ENCODE measurements at places on chromosomes 4 and X. TPM values are rescaled to one million over a fixed set of nuclear protein-coding genes. Genes with fewer than 3 reads are reported as not detected.
A peak's percentile ranks its signal among the peaks of the same experiment; 100 is the strongest.

DNA sequence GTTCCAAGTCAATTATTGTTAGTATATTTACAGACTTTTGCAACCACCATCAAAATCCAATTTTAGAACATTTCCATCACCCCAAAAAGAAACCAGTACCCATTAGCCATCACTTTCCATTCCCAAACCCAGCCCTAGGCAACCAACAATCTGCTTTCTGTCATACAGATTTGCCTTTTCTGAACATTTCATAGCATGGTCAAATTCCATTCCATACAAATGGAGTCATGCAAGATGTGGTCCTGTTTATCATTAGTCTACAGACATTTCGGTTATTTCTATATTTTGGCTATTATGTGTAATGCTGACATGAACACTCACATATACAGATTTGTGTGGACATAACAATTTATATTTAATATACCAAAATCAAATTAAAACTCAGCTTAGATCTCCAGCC is 508.7 kb downstream of the ZNF674 start:
- DNase-seq = no peak

GRCh38 chrX:13864264-13864663 is 47.4 kb upstream of the GPM6B start:
- DNase-seq = no peak

DNA sequence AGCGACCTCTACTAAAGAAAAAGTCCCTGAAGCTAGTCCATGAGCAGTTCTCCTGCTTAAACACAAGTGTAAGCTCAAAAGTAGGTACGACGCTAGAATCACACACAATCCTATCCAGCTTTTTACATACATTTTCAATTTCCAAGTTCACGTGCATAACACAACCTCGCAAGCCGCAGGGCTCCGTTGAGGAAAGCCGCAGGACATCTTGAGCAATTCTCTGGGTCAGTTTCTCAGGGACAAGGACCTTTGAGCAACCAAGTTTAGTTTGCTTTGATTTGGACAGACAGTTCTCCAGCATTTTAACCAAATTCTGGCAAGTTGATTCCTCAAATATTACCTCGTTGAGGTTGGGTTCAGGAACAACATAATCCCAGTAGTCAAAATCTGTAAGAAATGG is 2.5 kb downstream of the DDIT4L start:
- DNase-seq = no peak

DNA sequence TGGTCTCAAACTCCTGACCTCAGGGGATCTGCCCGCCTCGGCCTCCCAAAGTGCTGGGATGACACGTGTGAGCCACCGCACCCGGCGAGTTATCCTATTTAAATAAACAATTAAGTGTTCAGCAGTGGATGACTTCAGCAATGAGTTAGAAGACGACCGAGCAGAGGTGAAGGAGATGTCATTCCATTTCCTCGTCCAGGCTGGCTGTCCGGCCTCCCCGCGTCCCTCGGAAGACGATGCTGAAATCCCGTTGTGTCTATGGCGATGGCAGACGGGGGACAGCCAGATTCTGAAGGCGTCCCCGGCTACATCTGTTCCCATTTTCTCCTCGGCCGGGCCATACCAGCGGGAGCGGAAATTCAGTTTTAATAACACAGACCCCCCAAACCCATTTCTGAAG is 209.8 kb downstream of the CRLF2 start:
- DNase-seq = no peak

DNA sequence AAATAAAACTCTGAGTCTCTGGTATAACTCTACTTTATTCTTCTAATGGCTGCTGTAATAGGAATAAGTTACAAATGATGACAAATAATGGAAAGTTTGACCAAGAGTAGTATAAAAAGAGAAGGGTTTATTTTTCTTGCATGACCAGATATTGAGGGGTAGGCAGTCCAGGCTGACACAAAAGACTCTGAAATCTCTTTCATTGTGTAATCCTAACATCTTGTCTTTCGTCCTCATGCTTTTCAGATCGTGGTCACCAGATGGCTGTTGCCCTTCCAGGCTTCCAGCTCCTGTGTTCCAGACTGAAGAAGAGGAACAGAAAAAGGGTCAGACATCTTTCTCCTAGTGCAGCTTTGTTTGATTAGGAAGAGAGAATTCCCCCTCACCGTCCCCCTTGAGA is 176.9 kb upstream of the GK2 start:
- DNase-seq = peak; percentile 6

DNA sequence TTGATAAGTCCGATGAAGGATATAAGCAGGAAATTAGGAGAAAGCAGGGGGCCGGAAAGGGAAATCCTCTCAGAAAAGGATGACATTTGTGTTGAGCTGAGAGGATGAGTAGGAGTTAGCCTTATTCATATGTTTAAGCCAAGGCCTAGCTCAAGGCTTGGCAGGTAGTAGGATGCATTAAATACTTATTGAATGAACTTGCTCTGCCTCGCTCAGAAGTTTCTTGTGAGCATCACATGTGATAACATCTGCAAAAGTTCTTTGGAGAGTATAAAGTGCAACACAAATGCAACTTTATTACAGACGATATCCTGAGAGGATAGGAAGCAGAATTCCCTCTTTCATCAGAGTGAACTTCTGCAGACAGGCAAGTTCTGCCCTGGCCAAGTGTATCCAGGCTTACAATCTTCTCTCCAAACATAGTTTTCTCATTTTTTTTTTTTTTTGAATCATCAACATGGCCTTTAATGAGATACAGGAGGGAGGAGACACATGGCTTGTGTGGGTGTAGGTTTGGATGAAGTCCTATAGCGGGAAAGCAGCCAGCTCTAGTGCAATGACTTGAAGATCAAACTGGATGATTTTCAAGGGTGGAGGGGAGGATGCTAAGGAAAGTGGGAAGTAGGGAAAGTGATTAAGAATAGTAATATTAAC is 48.1 kb downstream of the LUZP4 start:
- DNase-seq = no peak

DNA sequence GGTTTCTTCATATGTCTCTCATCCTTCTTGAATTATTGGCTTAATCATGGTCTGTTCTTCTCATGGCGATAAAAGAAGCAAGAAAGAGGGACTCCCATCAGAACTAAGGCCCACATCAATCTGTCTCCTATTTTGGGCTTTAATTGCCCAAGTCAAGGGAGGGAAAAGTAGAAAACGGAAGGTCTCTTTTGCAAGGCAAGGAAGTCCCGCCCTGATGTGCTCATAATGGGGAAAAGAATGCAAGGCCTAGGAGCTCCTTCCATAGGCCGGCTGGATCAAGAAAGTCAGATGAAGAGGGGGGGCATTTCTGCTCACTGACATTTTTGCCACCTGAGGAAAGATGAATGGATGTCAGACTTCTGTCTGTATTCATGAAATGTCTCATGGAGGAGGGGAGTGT is 127.7 kb upstream of the RPS6KA3 start:
- DNase-seq = no peak

- DNase-seq = peak; percentile 5
Measured at GRCh38 chr4:118739022-118739713, 54.0 kb downstream of the METTL14 start.

GRCh38 chr4:39353478-39354253 is 12.5 kb downstream of the RFC1 start:
- DNase-seq = no peak

DNA sequence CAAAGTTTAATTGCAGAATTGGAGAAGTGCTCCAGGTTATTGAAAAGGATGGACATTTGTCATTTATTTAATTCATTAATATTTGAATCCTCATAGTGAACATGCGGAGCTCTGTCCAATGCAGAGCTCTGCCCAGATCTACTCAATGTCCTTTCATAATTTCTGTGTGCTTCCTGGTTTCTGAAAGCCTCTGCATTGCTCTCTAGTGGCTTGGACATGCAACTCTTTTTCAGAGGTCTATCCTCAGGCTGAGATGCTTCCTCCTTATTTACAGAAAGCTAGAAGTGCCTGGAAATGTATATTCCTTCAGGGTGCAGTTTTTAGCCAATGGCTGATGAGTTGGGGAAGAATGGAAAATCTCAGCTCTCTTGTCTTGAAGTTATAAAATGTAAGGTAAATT is 786.1 kb upstream of the AADAT start:
- no peak for DNase-seq

DNA sequence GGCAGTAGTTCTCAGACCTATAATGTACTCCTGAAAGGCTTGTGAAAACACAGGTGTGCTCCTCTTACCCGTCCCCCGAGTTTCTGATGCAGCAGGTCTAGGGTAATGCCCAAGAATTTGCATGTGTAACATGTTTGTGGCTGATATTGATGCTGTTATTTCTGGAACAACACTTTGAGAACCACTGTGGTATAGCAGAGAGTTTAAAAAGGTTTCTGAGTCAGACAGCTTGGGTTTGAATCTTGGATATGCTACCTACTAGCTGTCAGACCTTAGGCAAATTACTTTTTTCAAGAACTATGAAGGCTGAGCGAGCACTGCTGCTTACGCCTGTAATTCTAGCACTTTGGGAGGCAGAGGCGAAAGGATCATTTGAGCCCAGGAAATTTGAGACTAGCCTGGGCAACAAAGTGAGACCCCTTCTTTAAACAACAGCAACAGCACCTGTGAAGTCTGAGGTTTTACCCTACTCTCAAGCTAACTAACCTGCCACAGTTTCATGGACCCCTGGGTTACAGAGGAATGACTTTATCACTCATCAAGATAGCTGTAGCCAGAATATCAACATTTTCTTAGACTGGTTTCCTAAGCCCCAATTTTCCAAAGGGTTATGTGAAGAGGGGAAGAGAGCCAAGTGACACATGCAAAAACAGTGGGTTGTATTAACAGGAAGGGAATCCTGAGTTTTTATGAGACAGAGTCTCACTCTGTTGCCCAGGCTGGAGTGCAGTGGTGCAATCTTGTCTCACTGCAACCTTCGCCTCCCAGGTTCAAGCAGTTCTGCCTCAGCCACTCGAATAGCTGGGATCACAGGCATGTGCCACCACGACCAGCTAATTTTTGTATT is 5.1 kb downstream of the AFF1 start:
- no peak for DNase-seq

GRCh38 chr4:144355811-144356757 is 215.6 kb upstream of the GYPA start:
- peak; percentile 57 for DNase-seq

Gene HTN1
- not detected for total RNA-seq

Gene WDFY3
- 15.4 TPM for total RNA-seq

Gene GAGE12E
- total RNA-seq = not detected

Gene KLB
- total RNA-seq = not detected

Gene RAB9B
- not detected for total RNA-seq
